ENCODE measurements at places on chromosomes 1 and 21.
A peak's percentile ranks its signal among the peaks of the same experiment; 100 is the strongest.

- DNase-seq, result no peak
Measured at GRCh38 chr1:169523904-169524303, 38.2 kb upstream of the SLC19A2 start.

- no peak for DNase-seq
Measured at GRCh38 chr1:160981584-160982411, 27.2 kb upstream of the ITLN2 start.

DNA sequence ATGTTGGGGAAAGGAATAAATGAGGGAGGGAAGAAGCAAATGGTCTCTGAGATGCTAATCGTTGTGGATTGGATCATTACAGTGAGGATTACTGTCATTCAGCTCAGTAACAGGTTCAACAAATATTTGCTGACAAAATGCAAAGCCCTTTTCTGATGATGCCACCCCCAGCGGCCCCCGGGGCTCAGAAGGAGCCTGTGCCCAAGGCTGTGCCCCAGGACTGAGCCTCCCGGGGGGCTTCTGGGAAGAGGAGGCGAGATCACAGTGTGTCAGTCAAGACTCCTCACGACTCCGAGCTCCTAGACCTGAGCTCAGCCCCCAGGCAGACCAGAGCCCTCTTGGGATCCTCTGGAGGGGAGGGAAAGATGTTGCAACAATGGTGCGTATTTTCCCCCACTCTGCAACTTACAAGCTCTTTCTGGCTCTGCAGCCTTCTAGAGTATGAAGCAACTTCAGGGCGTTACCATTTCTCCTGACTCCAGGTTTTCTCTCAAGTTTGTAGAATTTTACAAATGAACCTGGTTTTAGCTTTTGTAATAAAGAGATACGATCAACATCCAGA lies 20.8 kb downstream of the EPHA8 start:
- no peak for DNase-seq

GRCh38 chr1:214897581-214897980 lies 185.0 kb upstream of the KCNK2 start:
- DNase-seq, result no peak

DNA sequence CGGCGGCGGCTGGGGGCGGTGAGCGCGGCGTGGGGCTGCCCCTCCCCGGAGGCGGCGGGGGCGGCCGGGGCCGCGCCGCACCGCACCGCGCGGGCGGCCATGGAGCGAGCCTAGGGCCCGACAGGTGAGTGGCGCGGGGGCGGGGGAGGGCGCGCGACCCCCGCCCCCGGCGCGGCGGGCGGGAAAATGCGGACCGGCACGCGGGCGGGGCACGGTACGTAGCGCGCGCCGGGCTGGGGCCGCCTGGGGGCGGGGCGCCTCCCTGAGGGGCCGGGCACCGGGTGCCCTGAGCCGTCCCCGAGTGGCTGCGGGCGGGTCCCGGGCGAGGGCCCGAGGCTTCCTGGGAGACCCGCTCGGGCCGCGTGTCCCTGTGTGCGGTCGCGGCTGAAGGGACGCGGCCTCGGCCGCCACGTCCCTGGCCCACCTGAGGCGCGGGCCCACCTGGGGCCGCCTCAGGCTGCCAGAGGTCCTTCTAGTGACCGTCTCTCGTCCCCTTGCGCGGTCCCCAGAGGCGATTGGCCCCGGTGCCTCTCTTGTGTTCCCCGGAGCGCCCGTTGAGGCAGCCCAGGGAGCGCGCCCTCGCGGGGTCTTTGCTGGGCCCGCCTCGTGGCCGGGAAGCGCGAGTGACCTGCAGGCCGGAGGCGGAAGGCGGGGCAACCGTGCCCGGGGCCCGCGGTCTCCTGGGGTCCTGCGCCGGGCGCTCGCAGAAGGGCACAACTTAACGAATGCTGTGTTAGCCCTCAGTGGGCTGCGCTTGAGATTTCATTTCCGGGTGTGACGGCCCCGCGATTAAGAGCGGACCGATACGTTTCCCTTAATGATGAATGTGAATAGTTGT lies 500 bp downstream of the FAM20B start:
- peak; percentile 63 for DNase-seq

DNA sequence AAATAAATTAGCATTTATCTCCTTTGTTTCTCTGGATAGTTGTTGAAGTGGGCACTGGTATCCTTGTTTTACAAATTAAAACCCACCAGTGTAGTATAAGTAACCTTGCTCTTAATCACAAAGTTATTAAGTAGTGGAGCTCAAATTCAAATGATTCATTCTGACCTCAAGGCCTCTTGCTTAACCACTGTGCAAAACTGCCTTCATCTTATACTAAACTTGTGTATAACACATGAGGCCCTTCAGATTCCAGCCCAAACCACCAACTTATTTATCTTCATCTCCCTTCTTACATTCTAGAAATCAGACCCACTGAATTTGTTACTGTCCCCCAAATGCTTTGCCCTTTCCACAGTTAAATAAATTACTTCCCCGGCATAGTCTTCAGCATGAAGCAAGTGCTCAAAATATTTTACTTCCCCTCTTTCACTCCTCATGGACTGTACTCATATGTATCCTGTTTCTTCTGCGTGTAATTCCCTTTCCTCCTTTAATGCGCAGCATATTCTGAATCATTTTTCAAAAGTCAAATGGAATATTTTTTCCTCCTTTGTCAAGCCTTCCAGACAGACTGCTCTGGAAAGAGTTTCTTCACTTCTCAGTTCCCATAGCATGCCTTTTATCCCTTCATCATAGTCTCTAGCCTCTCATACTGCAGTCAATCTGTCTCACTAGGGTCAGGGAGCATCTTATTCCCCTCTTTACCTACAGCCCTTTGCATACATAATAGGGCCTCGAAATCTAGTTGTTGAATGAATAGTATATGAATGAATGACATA lies 19.0 kb upstream of the DNASE2B start:
- no peak for DNase-seq

DNA sequence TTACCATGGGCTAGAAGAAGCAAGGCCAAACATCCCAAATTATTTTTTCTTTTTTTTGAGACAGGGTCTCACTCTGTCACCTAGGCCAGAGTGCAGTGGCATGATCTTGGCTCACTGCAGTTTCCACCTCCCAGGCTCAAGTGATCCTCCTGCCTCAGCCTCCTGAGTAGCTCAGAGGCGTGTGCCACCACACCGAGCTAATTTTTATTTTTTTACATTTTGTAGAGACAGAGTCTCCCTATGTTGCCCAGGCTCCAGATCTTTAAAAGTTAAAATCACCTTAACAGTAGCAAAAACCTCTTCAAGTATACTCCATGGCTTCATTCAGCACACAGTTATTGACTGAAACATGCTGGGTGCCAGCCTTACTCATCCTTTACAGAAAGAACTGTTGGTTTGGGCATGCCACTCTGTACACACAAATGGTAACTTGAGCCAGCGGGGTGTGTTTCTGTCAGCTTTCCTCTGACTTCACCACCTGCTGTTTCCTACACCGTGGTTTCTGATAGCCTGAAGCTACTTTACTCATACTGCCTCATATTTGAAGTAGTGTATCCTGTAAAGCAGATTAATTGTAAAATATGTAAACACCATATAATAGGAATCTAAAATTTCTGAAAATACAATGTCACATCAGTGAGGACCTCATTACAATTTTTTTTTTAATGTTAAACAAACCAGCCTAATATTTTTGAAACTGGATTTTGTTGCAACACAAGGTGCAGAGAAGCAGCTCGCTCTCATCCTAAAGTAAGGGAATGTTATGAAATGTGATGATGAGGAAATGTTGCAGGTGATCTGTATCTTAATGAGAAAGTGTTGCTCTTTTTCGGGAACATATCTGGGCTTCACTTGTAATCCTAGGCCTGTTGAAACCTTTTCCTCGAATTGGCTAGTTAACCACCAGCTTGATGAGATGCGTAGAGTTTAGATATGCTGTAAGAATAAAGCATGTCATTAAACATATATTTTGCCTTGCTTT lies 113.9 kb downstream of the ATP5PO start:
- DNase-seq, result no peak

DNA sequence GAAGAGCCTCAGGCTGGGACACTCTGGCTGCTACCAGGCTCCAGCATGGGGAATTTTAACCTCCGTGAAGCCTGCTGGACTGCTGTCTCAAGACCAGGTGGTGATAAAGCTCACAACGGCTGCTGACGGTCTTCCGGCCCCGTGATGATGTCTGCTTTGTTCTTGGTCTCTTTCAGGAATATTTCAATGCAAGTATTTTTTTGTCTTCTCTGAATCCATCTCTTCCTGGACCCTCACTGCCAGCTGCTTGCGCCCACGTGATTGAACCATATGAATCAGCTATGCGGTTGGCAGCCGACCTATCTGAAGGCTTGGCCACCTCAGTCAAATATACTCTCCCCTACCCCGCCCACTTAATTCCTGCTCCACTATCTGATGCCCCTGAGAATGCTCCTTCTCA lies 14.6 kb upstream of the SLC6A17 start:
- DNase-seq, result no peak

GRCh38 chr1:184061396-184062003 lies 10.0 kb downstream of the TSEN15 start:
- no peak for DNase-seq

- no peak for DNase-seq
Measured at GRCh38 chr1:230735447-230735846, 11.7 kb upstream of the CAPN9 start.

GRCh38 chr1:42143896-42144710 lies 9.1 kb upstream of the GUCA2B start:
- no peak for DNase-seq

GRCh38 chr1:90926971-90927370 lies 94.9 kb downstream of the ZNF644 start:
- DNase-seq, result no peak

GRCh38 chr1:97570691-97571090 lies 350.1 kb downstream of the DPYD start:
- no peak for DNase-seq

- DNase-seq, result no peak
Measured at GRCh38 chr1:6321205-6321604, 60.3 kb upstream of the GPR153 start.

GRCh38 chr21:26460621-26461020 lies 112.5 kb downstream of the CYYR1 start:
- no peak for DNase-seq

GRCh38 chr1:11616766-11617165 lies 37.5 kb downstream of the FBXO2 start:
- DNase-seq, result no peak

GRCh38 chr1:239421811-239422210 lies 35.4 kb downstream of the CHRM3 start:
- no peak for DNase-seq

GRCh38 chr1:10939654-10940450 lies 72.6 kb upstream of the TARDBP start:
- peak; percentile 76 for DNase-seq

DNA sequence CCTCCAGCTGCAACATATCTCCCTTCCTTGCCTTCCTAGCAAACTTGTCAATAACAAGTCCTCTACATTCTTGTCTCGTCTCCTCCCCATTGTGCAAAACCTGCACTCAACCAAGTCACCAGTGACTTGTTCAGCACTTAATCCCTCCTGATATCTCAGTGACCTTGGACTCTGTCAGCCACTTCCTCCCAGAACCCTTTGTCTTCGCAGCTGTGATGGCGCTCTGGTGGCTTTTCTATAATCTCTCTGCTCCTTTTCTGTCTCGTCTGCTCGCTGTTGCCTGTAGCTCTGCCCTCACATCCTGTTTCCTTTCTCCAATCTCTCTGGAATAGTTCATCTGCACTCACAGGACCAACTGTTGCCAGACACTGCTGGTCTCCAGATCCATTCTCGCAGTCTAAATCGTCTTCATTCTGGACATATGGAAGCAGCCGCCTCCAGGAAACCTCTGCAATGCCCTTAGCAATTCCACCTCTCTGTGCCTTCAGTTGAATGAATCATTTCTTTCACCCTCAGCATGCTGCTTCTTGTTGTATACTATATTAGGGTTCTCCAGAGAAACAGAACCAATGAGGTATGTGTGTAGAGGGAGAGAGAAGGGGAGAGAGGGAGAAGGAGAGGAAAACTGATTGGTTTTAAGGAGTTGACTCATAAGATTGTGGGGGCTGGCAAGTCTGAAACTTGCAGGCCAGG lies 17.4 kb upstream of the IFNAR2 start:
- DNase-seq, result no peak

GRCh38 chr1:94143809-94144176 lies 22.8 kb upstream of the ABCA4 start:
- no peak for DNase-seq

DNA sequence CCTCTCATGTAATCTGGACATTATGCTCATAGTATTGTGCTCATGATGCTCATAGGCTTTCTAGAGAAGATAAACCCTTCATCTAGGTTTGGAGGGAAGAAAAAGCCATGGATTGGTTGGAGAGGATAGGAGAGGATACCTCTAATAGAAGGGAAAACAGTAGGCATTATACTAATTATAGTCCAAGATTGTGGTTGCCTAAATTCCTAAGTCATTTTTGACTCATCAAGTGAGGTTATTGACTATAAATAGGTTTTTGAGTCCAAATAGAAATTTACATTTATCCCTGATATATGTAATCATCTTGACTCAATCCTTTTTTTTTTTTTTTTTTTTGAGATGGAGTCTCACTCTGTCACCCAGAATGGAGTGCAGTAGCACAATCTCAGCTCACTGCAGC lies 5.0 kb downstream of the SYT11 start:
- DNase-seq, result no peak

GRCh38 chr21:22804151-22804550 lies 1805.9 kb downstream of the NCAM2 start:
- DNase-seq, result no peak

- no peak for DNase-seq
Measured at GRCh38 chr1:241171991-241172390, 185.0 kb downstream of the RGS7 start.

GRCh38 chr21:43318841-43319781 lies 107.8 kb downstream of the SIK1 start:
- no peak for DNase-seq

DNA sequence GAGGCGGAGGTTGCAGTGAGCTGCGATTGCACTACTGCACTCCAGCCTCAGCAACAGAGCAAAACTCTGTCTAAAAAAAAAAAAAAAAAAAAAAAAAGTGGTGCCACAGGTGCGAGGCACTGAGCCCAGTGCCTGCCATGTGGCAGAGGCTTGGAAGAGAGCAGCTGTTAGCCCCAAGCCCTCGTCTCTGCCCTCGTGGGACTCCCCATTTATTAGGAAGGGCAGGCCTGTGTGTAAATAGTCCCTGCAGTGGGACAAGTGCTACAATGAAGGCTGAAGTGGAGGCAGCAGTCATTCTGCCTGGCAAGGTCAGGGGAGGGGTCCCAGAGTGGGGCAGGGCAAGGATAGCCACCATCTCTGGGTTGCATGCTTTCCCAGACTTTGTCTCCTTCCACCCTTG lies 6.5 kb downstream of the RPS6KA1 start:
- DNase-seq, result no peak

GRCh38 chr1:213759359-213760181 lies 228.2 kb upstream of the PROX1 start:
- no peak for DNase-seq

DNA sequence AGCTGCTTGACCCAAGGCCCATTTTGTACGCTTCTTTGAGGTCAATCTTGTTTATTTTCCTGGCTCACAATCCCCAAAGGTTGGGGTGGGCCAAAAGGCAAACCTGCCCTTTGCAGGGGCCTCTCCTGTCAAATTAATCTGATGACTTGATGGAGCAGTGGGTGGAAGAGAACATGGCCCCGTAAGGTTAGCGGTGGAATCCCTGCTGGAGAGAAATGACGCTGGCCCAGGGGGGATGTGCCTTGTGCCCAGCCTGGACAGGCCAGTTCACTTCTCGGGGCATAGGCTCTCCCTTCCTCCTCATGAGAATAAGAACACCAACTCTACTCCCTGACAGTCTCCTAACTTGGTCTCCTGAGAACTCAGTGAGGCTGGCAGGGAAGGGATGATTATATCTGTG lies 40.5 kb downstream of the C1orf198 start:
- DNase-seq, result no peak

GRCh38 chr1:207430602-207431001 lies 23.5 kb upstream of the CR2 start:
- DNase-seq, result no peak

Measured in GM12891 (cell line).